Transverse colon (tissue), 4 donors: ENCODE measurements at places on chromosomes 1 and 21.

DNA sequence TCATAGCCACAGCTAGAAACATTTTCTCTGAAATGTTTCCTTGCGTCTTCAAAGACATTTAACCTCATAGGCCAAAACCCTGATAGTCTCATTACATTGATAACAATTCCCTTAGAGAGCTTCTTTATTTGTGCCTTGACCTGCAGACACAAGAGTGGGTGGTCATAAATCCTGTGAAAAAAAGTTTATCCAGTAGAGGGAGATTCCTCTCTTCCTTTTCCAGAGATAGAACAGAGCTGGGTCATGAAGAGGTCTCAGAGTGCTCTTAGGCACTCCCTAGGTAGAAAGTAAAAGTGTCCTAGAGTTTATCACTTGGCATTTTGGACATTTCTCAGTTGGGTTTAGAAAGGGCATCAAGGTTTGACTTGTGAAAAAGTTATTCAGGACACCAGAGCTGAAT is 426.1 kb downstream of the NUF2 start:
- no peak for DNase-seq

DNA sequence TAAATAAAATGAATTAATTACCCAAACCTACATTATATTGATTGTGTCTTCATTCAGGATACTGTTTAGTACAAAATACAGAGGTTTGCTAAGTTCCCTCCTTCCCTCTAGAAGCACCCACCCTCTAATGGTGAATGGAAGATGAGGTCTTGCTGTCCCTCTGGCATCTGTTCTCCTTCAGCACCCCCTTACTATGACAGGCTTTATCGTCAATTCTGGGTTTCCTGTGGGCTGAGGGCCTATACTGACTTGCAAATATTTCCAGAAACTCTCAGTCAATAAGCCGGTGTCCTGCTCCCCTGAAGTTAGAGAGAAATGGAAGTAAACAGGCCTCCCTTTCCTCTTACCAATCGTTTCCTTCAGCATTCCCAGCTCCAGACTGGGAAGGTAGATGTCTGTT is 13.2 kb downstream of the LAX1 start:
- DNase-seq: no peak

- DNase-seq: no peak
Measured at GRCh38 chr1:45177452-45177851, 29.0 kb downstream of the ZSWIM5 start.

- no peak for DNase-seq
Measured at GRCh38 chr1:57404884-57405283, 19.0 kb downstream of the DAB1 start.

GRCh38 chr1:226787071-226787470 is 48.0 kb upstream of the ITPKB start:
- no peak for DNase-seq

GRCh38 chr1:223429821-223430220 is 36.6 kb downstream of the CCDC185 start:
- DNase-seq: no peak

- no peak for DNase-seq
Measured at GRCh38 chr1:3759796-3760195, 7.5 kb downstream of the CCDC27 start.

GRCh38 chr1:159686599-159687299 is 27.6 kb downstream of the CRP start:
- DNase-seq: no peak

- no peak for DNase-seq
Measured at GRCh38 chr1:223039990-223040389, 103.1 kb downstream of the TLR5 start.

DNA sequence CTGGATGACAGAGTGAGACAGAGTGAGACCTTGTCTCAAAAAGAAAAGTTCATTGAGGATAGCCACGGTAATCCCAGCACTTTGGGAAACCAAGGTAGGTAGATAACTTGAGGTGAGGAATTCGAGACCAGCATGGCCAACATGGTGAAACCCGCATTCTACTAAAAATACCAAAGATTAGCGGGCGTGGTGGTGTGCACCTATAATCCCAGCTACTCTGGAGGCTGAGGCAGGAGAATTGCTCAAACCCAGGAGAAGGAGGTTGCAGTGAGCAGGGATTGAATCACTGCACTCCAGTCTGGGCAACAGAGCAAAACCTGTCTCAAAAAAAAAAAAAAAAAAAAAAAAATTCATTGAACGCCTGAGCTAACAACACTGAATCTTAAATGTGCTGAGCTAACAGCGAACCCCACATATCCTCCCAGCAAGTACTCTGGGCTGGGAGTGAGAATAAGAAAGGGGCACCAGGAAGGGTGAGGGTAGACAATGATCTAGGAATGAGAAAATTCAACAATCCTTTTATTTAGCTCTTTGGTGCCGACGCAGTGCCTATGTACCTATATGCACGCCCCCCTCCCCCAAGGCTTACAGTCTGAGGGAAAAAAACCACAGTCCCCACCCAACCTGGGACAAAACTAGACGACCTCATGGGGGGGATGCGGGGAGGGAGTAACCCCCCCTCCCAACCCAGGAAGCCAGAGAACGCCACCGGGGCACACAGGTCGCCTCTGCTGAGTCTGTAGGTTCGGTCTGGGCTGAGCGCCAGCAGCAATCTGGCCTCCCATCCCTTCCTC is 1.4 kb upstream of the CACNA1S start:
- no peak for DNase-seq

- DNase-seq: no peak
Measured at GRCh38 chr1:94535879-94536278, 5.7 kb downstream of the F3 start.

DNA sequence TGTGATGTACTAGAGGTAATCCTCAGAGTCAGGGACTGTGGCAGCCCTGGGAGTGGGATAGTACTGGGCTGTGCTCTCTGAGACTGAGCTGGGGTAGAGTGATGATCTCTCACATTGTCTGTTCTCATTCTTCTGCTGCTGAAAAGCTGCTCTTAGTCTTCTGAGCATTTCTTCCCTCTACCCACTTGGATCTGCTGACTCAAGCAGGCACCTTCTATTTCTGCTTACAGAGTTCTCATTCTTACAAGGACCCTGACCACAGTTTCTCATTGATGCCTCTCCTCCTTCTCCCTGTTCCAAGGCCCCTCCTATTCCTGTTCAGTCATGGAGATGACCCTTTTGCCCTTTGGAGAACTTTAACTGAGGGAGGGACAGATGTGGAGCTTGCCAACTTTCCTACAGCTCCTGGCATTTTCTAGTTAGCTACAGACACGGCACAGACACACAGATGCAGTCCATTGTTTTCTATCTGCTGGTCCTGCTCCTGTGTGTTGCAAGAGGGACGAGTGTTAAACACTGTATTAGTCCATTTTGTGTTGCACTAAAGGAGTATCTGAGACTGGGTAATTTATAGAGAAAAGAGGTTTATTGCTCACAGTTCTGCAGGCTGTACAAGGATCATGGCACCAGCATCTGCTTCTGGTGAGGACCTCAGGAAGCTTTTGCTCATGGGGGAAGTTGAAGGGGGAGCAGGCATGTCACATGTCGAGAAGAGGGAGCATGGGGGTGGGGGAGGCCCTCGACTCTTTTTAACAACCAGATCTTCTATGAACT is 12.3 kb downstream of the MAPKAPK2 start:
- no peak for DNase-seq

GRCh38 chr21:44049182-44049581 is 37.1 kb downstream of the TRAPPC10 start:
- no peak for DNase-seq

- no peak for DNase-seq
Measured at GRCh38 chr1:90412563-90412962, 304.5 kb downstream of the BARHL2 start.

GRCh38 chr1:157624471-157624870 is 26.6 kb upstream of the FCRL4 start:
- DNase-seq: no peak

DNA sequence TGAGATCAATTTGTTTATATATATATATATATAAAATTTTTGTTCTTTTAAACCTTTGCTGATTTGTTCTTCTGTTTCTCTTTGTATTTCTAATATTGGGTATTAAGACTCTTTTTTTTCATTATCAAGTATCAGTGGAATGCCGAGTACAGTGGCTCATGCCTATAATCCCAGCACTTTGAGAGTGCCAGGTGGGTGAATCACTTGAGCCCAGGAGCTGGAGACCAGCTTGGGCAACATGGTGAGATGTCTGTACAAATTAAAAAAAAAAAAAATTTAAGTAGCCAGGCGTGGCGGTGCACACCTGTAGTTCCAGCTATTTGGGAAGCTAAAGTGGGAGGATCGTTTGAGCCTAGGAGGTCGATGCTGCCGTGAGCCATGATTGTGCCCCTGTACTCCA is 67.1 kb downstream of the MAST2 start:
- no peak for DNase-seq

GRCh38 chr1:23370709-23371584 is 1.3 kb upstream of the ZNF436 start:
- DNase-seq: peak; percentile 26

- DNase-seq: peak; percentile 45
Measured at GRCh38 chr1:159076438-159077119, at the start of gene AIM2. AIM2 (minus strand) TSS chr1:159076766; CDS start chr1:159073499, 3,267 bp downstream.

DNA sequence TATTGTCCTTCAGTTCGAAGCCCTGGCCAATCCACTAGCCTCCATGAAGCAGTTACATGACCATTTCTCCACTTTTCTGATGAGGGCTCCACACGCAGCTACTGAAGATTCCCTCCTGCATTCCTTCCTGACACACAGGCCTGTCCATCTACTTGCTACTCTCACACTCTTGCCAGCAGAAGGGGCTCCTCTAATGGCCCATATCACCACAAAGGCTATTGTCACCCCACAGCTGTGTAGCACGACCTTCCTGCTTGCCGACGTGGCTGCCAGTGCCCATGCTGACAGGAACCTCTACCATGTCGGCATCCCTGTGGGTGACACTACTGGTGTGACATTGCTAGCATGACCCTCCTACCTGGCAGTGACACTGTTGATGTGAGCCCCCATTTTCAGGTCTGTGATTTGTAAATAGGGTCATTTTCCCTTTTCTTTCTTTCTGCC is 1528.6 kb upstream of the TPTE start:
- DNase-seq: no peak

DNA sequence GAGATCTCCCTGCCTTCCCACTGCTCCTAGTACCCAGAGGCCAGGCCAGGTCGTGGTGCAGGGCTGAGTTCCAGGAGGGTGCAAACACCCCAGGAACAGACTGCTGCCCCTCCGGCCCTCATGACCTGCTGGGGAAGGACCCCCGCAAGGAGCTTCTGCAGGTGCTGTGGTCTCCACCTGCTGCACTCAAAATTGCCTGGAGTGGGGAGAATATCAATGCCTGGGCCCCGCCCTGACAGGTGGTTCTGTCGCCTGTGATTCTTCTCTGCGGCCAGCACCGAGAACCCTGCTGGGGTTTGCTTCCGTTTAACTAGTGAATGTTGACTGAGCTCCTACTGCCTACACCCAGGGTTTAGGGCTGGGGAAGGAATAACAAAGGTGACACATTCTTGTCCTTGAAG is 2.1 kb upstream of the TFF3 start:
- DNase-seq: peak; percentile 66

GRCh38 chr1:55816456-55817426 is 601.6 kb upstream of the USP24 start:
- DNase-seq: no peak

GRCh38 chr1:202112859-202113689 is 9.6 kb upstream of the GPR37L1 start:
- DNase-seq: peak; percentile 43

DNA sequence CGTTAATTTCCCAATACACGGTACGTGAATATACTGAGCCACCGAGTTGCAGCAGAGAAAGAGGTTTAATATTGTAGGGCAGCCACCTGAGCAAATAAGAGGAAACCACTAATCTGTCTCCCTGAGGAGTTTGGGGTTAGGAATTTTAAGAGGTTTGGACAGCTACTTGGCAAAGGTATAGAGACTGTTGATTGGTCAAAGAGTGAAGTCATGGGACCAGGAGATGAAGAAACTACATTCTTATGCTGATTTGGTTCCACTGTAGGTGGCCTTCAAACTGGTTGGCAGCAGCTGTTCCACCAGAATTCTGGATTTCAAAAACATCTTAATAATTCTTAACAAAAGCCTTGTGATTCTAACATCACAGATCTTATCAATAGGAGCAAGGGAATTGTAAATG is 485.4 kb upstream of the PRMT6 start:
- no peak for DNase-seq

- no peak for DNase-seq
Measured at GRCh38 chr1:94636624-94637023, 95.1 kb upstream of the F3 start.

- no peak for DNase-seq
Measured at GRCh38 chr1:20903437-20903836, 116.3 kb upstream of the HP1BP3 start.

- no peak for DNase-seq
Measured at GRCh38 chr1:6854166-6854565, 68.9 kb downstream of the CAMTA1 start.

DNA sequence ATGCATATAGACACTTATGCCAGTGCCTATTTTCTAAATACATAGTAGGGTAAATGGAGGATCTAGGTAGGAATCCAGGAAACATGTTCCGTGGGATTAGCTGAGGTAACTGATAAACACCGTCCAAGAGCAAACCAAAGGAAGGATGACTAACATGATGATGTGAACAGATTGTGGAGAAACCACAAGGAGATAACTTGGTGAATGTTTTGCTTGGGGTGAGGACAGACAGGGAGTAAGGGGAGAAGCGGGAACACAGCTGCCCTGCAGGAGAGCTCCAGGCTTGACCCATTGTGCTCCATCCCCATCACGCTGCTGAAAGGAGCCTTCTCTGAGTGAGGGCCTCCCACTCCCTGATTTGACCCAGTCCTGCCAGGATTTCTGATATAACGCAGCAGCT is 87.0 kb upstream of the ZC3H11B start:
- DNase-seq: no peak

DNA sequence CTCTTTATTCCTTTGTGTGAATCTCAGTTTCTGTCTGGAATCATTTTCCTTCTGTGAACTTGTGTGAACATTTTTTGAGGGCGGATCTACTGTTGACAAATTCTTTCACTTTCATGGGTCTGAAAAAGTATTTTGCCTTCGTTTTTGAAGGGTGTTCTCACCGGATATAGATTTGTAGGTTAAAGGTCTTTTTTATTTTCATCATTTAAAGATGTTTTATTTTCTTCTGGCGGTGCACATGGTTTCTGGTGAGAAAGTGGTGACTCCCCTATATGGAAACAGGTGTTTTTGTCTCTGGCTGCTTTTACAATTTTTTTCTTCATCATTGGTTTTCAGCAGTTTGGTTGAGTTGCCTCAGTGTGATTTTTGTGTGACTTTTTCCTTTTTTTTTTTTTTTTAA is 94.9 kb downstream of the DYRK1A start:
- no peak for DNase-seq
